NCI-H1092 (cell line): ENCODE measurements at places on chromosomes 4 and X.

DNA sequence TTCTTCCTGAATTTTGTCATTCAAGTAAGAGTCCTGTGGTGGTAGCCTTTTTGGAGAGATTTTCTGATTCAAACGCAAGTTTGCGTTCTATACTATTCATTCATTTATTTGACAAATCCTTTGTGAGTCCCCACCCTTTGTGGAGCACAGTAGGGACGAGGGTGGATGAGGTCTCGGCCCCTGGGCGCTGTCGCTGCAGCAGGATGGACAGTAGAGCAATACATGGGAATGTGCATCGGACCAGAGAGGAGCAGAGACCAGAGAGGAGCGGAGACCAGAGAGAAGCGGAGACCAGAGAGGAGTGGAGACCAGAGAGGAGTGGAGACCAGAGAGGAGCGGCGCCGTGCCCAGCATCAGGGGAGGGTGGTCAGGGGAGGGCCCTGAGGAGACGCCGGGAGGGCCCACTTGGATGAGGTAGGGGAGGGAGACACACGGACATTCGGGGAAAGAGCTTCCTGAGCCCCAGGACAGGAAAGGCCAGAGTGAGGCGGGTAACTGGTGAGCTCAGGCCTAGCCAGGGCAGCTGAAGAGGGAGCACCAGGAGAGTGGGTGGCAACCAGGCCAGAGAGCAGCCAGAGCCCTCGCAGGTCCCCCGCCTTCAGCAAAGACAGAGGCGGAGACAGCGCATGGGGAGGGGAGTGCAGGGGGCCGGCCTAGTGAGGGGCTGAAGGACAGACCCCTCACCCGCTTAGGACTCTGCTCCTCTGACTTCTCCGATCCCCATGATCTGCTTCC, 67.3 kb downstream of the NAT8L start:
- no peak for DNase-seq

DNA sequence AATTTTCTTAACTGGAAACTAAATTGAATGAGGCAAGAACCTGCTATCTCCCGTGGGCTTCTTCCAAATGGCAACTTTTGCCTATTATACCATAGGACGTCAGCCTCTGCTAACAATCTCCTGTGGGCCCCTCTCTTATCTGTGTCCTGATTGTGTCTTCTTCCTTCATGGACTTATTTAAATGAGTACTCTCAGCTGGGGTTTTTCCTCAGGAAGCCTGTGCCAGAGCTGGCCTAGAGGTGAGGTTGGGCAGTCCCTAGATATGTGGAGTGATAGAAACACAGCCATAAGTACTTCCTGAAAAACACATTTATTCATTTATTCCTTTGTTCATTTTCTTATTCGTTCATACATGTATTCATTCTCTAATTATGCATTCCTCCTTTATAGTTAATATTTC, 712.5 kb upstream of the SLIT2 start:
- DNase-seq: no peak

DNA sequence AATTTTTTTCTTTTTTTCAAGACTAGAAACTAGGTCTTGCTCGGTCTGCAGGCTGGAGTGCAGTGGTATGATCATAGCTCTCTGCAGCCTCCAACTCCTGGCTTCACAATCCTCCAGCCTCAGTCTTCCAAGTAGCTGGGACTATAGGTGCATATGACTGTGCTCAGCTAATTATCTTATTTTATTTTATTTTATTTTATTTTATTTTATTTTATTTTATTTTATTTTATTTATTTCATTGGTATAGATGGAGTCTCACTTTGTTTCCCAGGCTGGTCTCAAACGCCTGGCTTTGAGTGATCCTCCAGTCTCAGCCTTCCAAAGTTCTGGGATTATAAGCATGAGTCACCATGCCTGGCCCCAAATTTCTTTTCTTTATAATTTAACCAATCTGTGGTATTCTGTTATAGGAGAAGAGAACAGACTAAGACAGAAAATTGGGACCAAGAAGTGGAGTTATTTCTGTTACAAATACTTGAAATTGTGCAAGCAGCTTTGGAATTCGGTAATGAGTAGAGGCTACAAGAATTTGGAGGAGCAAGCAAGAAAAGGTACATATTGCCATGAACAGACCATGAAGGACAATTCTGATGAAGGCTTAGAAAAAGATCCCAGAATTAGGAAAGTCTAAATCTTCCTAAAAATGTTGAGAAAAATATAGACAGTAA, 4.0 kb upstream of the PRDM5 start:
- DNase-seq: no peak

DNA sequence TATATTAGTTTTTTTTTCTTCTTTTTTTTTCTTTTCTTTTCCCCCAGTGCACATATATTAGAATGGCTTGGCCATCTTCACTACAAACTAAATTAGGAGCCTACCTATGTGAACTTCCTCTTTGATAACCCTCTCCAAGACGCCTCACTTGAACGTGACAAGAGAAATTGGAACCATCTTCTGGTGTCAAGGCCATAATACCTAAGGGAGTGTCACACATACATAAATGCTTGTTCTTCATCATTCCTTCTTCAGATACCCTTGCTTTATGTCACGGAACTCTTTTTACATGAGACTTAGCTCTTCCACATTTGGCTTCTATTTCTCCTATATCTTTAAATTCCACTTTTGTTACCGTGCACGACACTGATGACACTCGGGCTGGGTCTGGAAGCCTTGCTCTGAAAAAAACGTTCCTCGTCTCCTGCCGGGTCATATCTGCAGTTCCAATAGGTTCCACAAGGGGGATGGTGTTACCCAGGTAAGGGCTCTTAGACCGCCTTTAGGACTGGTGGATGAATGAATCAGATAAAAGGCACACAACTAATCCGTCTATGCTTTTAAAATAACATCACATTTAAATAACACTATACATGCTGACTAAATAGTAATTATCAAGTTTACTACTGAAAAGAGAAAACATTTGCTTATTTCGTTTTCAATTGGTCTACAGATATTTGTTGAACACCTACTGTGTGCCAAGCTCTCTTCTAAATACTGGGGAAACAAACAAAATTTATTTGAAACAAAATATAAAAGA, 19.9 kb downstream of the DGAT2L6 start:
- DNase-seq: peak; percentile 49

- DNase-seq: no peak
These were observed 172.8 kb downstream of the ATG4A start for GRCh38 chrX:108264376-108264775.

DNA sequence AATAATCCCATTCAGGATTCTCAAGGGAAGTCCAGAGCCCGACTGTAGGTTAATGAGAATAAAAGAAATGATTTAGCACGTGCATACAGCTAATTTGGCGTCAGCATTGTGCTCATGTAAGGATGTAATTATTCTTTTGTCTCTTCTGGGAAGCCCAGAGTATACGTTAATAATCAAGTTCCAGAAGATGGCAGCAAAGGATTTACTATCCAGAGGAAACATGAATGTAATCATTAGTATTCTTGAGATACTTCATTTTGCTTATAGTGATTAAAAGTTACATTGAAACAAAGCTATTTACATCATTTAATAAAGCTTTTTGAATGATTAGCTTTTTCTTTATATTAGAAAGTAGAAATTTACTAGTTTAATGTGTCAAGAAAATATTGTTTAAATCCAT, 27.1 kb upstream of the MAP9 start:
- DNase-seq: no peak

- no peak for DNase-seq
These were observed 14.1 kb upstream of the CXCL13 start for GRCh38 chr4:77591532-77591931.
